ENCODE measurements at places on chromosomes 3 and 15.

DNA sequence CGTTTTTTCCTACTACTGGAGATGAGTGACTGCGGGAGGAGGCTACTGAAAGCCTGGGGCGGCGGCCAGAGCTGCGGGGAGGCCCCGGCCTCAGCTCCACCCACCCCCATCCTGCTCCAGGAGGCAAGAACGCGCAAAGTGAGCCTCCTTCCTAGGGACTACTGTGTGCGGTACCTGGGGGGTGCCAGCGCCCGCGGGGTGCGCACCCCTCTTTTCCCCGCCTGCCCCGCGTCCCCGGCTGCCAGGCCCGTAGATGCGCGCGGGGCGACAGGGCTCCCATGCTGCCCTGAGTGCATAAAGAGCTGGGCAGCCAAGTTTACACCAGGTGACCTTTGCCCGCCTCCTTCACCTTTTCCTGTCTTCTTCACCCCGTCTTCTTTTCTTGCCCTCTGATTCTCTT, 2.5 kb upstream of the USF3 start:
- DNase-seq = no peak

DNA sequence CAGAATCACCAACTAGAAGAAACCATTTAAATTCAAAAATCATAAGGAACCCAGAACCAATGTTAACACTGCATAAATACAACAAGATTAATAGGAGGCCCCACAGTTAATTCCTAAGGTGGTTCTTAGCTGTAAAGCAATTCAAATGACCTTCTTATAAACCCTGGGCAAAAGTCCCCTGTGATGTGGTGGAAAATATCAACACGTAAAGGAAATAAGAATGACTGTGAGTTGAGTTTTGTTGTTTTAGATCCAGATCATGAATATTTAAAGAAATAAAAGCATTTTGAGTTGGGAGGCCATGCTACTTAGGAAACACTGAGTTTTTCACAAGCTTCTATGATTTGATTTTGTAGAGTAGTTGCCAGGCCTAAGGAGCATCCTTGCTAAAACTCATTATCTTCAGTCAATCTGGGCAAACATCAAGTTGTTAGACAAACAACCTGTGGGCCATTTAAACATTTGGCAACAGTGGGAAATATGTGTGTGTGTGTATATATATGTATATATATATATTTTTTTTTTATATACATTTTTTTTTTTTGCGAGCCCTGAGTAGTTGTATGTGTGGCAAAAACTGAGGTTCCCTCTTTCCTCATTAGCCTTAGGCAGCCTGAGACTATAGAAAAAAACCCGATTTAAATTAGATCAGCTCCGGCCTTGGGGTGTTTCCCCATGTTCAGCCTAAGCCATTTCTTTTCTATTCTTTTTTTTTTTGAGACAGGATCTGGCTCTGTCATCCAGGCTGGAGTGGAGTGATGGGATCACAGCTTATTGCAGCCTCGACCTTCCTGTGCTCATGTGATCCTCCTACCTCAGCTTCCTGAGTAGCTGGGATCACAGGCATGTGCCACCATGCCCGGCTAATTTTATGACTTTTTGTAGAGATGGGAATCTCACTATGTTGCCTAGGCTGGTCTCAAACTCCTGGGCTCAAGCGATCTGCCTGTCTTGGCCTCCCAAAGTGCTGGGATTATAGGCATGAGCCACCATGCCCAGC, 8.0 kb upstream of the PXK start:
- no peak for DNase-seq

DNA sequence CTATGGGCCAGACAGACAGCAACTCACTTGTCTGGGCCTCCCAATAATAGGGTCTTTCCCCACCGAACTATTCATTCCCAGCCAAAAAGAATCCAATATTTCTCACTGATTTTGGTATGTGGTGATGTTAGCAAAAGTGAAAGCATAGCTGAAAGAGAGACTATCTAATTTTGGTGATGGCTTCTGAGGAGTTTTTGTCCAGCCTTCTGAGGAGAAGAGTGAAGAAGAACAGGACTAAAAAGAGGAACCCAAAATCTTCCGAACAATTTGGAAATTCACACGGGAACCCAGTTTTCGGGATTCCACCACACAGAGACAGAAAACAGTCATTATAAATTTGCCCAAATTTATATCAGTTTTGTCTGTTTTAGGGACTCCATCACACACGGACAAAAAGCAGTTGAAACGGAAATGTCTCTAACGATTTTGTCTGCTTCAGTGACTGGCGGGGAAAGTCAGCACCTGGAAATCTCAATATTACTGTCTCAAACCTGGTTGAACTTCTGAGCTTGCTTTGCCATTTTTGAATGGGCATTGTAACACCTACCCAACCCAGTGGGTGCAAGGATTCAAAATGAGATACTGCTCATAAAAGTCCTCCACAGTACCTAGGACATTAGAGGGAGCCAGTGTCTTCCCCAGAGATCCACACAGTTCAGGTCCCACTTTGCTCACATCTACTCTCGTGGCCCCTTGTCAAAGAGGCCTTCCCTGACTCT, 9.1 kb downstream of the CD80 start:
- DNase-seq = no peak

GRCh38 chr3:144583871-144584270, 612.2 kb downstream of the DIPK2A start:
- DNase-seq = no peak

- no peak for DNase-seq
Observed at GRCh38 chr3:106065831-106066230, 197.0 kb upstream of the CBLB start.

DNA sequence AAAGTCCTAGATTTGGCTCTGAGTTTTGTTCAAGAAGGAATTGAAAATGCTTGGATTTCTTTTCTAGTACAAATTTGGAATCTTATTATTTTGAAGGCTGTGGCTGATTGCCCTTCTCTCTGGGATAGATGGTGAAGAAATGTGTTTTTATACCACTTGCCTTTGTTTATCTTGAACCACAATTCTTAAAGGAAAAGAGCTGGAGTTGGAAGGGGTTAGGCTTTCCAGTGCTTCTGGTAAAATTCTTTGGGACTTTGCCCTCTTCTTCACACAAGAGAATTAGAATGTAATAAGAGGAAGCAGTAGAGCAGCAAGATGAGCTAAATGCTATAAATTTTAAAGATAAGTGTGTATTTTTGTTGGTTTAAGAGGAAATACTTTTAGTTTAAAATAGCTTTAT, 65.8 kb downstream of the COL6A5 start:
- no peak for DNase-seq

DNA sequence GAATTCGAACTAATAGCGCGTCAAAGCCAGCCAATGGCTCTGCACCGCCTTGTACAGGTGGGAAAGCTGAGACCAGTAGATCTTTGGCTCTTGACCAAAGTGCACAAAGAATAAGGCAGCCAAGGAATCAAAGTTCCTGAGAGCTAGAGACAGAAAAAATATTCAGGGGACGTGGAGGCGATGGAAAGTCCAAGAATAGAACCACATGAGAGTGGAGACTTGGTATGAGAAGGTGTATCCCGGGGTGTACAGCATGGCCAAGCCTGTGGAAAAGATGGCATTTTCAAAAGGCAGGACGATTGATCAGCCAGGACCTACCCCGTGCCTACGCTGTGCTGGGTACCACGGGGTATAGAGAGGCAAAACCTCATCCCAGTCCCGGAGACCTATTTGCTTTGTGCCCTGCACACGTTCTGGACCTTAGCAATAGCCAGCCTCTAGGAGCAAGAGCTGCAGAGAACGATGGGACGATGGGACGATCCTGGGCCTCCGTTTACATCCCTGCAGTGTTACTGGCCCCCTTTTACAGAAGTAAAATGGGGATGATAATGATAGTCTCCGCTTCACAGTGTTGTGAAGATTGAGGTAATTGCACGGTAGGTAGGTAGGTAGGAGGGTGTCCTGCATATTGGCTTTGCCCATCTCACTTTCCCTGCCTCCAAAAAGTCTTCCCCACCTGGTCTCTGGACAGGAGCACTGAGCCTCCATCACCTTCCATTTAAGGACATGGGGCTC, 583 bp upstream of the RBSN start:
- DNase-seq = no peak

DNA sequence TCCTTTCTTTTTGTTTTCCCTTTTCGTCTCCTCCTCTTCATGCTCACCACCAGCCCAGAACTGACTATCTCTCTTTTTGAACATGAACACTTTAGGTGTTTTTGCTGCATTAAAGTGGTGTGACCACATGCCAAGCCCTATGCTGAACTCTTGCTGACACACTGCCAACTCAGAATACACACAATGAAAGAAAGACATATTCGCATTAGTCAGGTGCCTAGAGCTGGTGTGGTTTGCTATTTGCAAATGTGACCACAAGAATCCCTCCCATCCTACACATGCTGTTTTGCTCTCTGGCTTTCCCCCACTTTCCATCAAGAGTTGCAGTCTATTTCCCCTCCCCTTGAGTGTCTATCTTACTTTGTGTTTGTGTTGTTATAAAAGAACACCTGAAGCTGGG, 967.8 kb upstream of the CFAP20DC start:
- no peak for DNase-seq

DNA sequence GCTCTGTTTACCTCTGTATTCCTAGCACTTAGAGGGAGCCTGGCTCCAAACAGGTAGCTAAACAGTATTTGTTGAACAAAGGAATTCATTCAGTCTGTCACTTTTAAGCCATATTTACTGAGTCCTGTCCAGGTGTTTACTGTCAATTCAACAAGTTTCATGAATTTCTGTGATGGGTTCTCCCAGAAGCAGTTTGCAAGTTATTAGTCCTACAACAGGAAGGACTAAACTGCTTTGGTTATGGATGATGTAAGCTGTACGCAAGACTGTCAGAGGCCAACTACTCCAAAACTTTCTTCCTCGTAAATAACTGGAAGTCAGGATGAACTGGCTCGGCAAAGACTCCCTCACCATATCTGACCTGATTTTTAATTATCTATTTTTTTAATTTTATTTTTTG, 25.1 kb downstream of the STIMATE start:
- no peak for DNase-seq

GRCh38 chr15:43791993-43792760, at the start of gene SERF2:
TSS of gene SERF2 (plus strand) at chr15:43792320. CDS start at chr15:43792377, 57 bp downstream.
- DNase-seq = peak; percentile 98

- DNase-seq = no peak
Observed at GRCh38 chr3:104108522-104108921, 1258.2 kb upstream of the ALCAM start.

DNA sequence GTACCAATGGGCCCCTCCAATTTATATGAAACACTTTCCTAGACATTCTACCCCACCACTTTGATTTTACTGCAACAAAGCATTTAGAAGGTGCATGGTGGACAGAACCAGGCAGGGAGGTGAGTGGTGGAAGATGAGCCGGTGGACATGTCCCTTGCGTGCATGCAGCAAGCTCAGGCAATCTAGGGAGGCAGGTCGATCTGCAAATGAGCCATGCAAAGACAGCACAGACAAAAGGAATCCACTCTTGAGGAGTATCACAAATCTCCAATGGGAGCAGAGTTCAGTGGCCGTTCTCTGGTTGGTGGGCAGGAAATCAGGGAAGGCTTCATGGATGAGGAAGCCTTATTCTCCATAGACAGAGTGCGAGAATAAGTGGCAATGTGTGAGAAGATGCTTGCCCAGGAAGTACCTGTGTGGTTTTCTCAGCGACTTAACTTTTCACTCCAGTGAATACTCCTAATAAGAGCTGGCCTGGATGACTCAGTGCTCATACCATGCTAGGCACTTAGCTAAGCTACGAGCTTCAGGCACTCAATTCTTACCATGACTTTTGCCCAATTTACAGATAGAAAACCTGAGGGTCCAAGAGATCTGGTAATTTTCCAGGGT, 152.5 kb downstream of the FOXP1 start:
- no peak for DNase-seq

GRCh38 chr3:111999484-112000324, 982 bp downstream of the TAGLN3 start:
- no peak for DNase-seq

DNA sequence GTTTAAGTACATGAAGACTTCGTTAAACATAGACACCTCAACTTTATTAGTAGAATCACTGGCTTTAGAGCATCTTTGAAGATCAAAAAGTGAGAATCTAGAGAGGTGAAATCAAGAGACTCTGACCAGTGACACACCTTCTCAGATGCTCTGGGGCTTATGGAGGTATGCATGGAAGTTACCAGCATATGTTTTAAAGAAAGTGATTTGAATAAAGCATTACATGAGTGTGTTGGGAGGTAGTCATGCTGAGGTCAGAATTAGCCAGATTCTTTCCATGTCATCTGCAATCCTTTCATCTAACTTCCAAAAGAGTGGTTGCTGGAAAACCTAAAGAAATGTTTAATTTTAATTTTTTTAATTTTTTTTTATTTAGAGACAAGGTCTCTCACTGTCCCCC, 658.0 kb upstream of the GOLIM4 start:
- no peak for DNase-seq

- DNase-seq = no peak
Observed at GRCh38 chr3:77913524-77914174, 873.8 kb downstream of the ROBO2 start.

- no peak for DNase-seq
Observed at GRCh38 chr3:50649451-50649931, 25.2 kb upstream of the DOCK3 start.

- DNase-seq = no peak
Observed at GRCh38 chr3:38029400-38030125, at the start of gene PLCD1. TSS of gene PLCD1 (minus strand) at chr3:38029642. CDS start at chr3:38029539, 103 bp downstream.

DNA sequence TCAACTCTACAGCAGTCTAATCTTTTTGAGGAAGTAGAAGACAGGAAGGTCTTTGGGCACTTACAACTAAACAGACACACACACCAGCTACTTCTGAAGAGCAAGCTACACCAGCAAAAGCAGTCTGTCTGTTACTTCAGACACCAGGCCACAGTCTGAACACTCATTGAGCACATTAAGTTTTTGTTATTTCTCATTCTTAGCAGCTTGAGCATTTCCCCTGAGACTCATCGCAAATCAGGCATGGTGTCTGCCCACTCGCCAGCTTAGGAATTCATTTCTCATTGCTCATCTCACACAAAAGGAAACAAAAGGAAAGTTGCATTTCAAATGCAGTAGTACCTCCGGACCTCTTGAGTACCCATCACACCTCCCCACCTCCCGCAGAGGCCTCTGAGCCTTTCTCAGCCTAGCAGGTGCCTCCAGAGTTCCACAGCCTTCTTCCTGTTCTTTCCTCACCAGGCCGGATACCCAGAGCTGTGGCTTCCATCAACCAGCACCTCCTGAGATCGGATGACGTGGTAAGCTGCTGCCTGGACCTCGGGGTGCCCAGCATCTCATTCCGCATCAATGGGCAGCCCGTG, 302.0 kb downstream of the RYR3 start:
- no peak for DNase-seq

DNA sequence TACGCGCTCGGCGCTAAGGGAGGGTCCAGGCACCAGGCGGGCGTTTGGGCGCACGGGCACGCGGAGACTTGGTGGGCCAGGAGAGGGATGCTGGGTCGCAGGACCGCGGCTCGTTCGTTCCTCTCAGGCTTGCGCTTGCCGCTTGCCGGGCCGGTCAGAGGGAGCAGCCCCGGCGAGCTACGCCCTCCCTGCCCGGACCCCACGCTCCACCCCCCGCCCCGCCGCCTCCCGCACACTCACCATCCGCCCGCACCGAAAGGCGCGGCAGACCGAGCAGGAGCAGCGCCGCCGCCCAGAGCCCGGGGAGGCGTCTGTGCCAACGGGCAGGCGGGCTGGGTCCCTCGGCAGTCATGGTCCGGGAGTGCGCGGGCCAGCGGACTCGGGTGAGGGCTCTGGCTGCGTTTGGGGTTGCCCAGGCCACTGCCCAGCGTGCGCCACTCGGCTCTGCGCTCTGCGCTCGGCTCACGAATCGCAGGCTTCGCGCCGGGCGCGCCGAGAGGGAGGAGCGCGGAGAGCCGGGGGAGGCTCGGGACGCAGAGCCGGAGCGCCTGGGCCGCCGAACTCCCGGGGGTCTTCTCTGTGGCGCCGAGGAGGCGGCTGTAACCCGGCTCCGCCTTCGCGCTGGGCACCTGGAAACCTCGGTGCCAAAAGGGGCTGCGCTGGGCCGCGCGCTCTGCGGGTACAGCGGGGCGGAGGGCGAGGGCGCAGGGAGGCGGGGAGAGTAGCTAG, at the start of gene SUSD5:
TSS of gene SUSD5 (minus strand) at position 365 of the 729 bp plus-strand sequence. CDS start at position 352, 13 bp downstream.
- no peak for DNase-seq

Data from stimulated activated CD4-positive, alpha-beta T cell treated with anti-CD3 and anti-CD28 coated beads, Interleukin-1b, Interleukin-23, amount 100 ng/mL, for 1 hour (primary cell).